ENCODE measurements at places on chromosomes 11 and 22.

DNA sequence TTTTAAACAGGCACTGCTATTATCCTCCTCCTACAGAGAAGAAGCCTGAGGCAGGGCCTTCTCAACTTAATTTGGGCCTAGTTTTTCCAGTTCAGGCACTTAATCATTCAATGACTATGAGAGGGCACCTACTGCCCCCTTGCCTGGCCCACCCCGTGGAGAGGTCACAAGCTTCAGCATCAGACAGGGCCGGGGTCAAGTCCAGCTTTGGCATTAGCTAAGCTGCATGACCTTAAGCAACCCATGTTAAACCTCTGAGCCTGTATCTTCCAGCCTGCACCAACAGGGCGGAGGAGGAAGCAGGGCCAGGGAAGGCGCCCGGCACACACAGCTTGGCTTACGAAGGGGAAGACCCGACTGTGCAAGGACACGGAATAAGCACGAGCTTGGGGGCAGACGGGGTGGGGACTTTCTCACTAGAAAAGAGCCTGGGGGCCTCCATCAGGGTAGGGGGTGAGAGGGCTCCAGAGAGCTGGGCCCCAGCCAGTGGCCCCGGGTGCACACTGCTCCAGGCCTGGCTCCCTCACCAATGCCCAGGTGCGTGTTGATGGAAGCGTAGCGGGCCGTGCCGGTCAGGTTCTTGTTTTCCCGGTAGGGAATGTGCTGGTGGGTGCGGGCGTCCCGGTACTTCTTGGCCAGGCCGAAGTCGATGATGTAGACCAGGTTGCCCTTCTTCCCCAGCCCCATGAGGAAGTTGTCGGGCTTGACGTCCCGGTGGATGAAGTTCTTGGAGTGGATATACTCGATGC lies 16.9 kb downstream of the CSNK1E start:
- no peak for DNase-seq

GRCh38 chr11:126127284-126127845 lies 64.7 kb upstream of the CDON start:
- no peak for DNase-seq

- DNase-seq = no peak
Measured at GRCh38 chr11:16831316-16832192, 93.1 kb downstream of the C11orf58 start.

GRCh38 chr22:32281072-32281471 lies 25.9 kb upstream of the SLC5A4 start:
- DNase-seq = no peak

DNA sequence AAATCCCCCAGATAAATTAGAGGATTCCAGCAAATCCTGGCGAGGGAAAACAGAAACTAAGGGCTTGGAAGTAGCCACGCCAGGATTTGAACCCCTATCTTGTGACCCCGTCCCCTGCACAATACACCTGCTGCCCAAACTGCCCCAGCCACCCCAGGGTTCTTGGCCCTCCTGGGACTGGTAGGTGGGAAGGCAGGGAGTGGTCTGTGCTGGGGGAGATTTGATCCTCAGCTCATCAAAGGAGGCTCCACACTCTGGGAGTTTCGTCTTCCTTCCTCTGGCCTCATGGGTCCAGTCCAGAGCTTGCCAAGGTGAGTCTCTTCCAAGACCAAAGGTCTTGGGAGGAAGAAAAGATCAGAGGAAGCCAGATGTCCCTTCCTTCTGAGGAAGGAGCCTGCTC lies 4.5 kb upstream of the CHST1 start:
- no peak for DNase-seq

- no peak for DNase-seq
Measured at GRCh38 chr11:35173616-35174566, 34.9 kb downstream of the CD44 start.

DNA sequence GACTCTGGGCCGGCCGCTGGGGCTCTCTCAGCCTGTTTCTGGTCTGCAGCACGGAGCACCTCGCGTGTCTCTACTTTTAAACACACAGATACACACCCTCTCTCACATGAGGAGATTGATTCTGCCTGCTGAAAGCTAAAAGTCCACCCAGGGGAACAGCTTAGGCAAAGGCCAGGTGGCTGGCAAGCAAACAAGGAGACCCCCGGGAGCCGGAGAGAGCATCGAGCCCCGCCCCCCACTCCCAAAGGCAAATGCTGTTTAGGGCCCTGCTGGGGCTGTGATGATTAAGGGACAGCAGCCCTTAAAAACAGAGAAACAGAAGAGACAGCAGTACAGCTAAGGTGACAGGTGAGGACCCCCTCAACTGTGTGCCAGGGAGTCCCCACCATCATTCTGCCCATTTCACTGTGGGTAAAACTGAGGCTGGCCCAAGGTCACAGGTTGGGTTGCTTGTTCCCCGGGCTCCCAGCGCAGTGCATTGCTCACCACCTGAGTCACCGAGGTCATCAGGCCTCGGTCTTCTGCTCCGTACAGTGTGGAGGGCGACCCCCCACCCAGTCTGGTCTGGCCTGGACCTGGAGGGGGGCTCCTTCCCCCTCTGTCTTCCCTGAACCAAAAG lies 6.8 kb downstream of the CABP7 start:
- DNase-seq = no peak

DNA sequence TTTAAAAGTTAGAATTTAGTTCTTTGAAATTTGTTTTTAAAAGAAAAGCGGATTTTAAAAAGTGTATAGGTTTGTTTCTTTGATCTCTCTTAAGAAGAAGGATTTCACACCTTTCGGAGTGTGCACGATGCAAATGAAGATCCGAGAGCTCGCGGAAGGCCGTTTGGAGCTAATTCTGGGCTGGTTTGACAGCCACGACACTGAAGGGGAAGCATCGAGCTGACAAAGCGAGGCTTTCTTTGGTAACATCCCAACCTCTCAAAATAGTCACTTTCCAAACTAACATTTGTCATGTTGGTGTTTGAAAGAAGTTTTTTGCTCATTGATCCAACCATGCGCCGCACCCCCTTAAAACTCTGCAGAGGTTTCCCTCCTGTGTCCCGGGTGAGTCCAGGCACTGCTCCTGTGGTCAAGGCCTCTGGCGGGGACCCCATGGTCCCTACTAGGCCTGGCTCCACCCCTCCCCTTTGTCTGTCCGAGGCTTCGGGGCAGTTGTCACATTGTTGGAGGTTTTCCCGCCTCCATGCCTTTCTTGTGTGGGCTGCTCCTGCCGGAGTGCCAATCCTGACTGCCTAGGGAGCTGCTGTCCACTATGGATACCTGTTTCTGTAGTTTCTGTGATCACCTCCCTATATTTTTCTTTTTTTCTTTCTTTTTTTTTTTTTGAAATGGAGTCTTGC lies 39.7 kb downstream of the MPPED1 start:
- DNase-seq = no peak

DNA sequence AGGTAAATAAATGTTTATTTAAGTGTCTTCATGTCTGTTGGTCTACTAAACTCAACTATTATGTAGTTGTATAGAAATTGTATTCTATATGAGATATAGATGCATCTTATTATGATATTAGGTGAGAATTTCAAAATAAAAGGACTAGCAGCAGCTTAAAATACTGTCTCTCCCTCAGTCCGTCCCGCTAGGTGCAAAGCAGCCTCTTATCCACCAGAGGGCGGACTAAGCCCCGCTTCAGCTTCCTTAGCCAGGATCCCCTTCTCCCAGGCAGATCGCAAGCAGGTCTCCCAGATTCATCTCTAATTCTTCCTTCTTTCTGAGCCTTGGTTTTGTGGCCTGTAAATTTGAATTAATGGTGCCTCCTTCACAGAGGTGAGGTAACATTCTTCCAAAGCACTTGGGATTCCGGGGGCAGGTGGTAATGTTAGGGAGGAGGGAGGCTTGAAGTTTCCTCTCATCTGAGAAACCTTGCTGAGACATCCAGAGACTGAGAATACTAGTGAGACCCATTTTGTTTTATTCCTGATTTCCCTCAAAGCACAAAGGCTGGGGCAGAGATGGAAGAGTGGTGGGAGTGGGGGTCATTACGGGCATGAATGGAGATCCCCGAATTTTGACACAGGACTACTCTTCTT lies 13.5 kb upstream of the INSC start:
- DNase-seq = peak; percentile 15

DNA sequence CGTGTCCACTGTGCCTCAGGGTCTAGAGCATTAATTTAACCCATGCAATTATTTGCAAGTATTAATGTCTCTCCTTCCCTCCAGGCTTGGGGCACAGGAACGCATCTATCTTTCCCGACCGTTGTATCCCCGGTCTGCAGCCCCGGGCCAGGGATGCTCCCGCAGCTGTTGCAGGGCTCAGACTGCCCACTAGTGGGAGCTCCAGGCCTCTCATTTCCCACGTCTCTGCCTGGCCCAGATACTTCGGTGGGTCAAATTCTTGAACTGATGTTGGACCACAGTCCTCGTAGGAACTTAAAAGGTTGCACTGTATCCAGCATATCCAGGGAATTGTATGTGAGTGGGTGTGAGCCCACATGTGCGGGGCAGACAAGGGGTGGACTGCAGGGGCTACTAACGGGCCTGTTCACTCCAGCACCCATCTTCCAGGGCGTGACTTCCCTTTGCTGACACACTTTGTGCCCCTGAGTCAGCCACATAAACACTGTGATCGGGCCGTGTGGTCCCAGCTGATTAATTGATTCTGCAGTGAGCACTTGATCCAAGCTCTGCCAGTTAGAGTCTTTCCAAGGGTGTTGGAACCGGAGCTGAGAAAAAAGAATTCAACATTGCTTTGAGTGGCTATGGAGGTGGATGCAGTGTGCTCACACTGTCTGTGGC lies 451.3 kb downstream of the TBC1D22A start:
- no peak for DNase-seq

DNA sequence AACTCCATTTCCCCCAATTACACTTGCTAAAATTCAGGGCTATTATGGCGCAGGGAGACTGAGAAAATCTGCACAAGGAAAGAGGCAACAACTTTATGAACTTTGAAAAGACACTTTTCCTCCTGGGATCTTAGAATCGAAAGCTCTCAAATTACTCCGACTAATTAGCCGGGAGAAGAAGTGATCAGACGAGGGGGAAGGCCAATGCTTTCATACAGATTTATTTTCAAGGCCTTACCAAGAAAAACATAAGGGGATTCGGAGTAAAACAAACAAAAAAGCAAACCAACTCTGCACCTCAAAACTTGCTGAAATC lies 1.6 kb downstream of the PAX6 start:
- no peak for DNase-seq

DNA sequence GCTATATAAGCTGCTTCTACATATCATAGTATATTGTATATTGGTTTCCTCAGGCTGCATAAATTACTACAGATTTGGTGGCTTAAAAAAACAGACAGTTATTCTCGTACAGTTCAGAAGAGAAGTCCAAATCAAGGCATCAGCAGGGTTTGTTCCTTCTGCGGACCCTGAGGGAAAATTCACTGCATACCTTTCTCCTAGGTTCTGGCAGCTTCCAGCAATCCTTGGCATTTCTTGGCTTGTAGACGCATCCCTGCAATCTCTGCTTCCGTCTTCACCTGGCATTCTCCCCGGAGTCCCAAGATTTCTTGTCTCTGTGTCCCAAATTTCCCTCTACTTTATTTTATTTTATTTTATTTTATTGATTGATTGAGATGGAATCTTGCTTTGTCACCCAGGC lies 142.8 kb downstream of the COMMD9 start:
- no peak for DNase-seq

DNA sequence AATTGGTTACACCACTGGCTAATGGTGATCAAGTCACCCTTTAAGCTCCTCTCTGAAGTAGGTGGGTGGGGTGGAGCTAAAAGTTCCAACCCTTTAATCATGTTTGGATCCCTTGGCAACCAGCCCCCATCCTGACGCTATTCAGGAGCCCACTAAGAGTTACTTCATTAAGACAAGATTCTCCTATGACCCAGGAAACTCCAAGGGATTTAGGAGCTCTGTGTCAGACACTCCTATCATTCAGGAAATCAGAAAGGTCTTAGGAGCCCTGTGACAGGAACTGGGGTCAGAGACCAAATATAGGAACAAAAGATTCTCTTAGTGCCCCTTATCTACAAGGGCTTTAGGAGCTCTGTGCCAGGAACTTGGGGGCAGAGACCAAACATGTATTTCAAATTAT lies 141.3 kb downstream of the ATG16L2 start:
- no peak for DNase-seq

GRCh38 chr11:106447631-106448191 lies 370.2 kb downstream of the AASDHPPT start:
- DNase-seq = no peak

DNA sequence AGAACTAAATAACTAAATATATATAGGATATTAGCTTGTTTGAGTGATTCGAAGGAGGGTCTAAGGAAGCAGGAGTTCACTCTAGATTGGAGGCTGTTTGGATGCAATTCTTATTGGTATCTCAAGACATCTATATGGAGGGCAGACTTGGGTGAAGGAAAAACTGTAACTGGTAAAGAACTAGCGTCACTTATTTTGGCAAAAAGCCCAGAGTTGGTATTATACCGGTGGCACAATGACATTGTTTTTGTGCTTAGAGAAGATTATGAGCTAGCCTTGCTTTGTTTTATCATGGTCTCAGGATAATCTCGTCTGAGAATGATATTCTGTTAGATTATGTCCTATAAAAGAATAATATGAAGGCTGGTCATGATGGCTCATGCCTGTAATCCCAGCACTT lies 6.0 kb upstream of the SLC35F2 start:
- DNase-seq = no peak

- no peak for DNase-seq
Measured at GRCh38 chr11:118436639-118437207, 431 bp downstream of the KMT2A start.

GRCh38 chr11:68372114-68372513 lies 59.7 kb downstream of the LRP5 start:
- no peak for DNase-seq

DNA sequence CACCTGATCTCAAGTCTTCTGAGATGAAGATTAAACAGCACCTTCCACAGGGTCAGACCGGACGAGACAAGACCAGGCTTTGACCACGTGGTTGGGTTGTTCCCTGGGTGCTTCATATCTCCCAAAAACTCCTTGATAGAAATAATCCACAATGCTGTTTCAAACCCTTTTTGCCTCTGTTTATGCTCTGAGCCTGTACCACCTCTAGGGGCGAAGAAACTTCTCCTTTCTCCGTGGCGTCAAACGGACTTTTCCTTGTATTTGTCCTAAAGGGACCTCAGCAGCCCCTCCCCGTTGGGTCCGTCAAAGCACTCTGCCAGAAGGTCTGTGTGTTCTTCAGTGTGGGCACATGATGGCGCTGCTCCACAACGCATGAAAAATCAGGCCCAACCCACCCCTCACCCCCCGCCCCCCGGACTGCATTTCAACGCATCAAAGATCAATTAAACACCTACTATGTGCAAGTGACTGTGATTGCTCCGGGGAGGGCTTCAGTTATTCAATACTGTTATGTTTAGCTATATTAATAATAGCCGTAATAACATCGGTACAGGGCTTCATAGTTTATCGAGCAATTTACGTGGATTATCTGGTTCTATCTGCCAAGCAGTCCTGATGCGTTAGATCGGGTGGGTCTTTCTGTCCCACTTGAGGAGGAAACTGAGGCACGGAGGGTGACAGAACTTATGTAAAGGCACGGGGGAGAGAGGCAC lies 17.3 kb upstream of the EIF3D start:
- DNase-seq = no peak

DNA sequence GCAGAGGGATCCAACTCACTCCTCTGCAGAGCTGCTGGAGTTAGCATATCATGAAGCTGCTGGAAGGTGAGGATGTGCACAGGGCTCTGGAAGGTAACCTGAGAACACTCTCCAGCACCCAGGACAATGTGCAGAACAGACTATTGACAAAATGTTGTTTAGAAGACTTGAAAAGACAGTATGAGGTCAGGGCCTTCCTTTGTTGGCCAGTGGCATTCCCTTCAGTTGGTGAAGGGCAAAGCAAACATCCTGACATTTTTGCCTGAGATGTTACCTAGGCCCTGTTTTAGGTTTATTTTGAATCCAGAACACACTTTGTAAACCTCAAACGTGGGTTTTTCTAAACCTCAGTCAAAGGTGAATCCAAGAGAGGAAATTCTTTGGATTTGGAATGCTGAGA lies 67.8 kb downstream of the DEPDC5 start:
- no peak for DNase-seq
